ENCODE measurements at places on chromosomes 4 and X.

DNA sequence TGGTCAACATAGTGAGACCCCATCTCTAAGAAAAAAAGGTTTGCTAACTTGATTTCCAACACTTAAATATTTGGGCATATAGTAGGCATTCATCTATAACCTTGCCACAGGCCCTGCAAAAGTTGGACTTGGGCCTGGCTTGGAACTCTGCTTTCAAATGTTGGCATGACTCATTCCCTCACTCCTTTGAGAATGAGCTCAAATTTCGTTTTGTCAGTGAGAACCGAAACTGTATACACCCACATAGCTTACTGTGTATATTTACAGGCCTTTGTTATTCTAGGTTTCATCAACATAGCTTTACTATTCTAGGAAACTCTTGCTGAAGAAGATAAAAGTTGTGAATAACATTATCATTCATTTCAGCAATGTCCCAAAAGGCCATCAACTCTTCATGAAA lies 88.7 kb upstream of the ELOVL6 start:
- no peak for DNase-seq

DNA sequence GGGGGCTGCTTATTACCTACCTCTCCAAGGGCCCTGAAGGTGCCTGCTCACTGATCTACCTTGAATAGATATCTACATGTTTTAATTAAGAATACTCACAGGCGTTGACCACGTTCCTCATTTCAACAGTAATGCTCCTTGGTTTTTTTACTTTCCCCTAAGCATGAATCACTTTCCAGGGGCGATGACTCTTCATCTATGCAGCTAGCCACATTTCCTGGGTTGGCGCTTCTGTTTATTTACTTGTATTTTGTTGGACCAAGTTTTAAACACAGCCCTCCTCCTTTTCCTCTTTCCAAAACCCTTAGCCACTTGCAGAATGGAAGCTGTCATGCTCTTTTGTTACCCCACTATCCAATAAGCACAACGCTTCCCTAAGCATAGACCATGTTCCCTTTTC lies 50.8 kb downstream of the CBLL2 start:
- no peak for DNase-seq

- no peak for DNase-seq
Measured at GRCh38 chr4:18021470-18021719, 160 bp downstream of the LCORL start.

- no peak for DNase-seq
Measured at GRCh38 chr4:106301393-106302061, 14.5 kb downstream of the TBCK start.

DNA sequence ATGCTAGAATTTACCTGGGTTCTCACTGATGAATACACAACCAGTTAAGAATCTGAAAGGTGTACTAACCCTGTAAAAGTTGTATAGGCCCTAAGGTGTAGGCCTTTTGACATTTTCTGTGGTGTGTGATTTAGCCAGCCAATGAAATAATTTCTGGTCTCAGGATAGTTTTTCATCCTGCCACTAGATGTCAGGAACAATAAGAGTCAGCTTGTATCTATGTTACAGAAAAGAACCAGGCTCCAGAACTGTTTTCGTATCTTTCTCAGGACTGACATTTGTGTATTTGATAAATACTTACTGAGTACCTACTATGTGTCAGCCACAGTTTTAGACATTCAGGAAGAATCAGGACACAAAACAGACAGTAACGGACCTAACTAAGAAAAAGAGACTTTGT lies 673.6 kb upstream of the TENM3 start:
- no peak for DNase-seq

- DNase-seq, result no peak
Measured at GRCh38 chrX:24259544-24260240, 54.2 kb downstream of the SUPT20HL2 start.

DNA sequence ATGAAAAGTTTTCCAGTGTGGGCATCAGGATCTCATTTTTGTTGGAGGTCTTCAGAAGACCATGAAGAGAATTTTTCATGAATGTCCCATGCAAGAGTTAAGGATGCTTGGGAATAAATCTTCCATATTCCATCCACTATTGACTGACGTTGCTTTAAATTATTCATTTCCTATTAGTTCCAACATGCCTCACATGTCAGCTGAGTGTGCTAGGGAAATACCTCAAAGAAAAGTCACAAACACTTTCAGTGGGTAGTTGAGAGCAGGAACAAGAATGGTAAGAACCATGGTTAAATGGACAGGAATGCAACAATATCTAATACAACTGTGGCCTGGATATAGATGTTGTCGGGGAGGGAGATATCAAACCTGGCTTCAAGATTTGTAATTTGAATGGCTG lies 610.1 kb downstream of the TECRL start:
- DNase-seq, result no peak

DNA sequence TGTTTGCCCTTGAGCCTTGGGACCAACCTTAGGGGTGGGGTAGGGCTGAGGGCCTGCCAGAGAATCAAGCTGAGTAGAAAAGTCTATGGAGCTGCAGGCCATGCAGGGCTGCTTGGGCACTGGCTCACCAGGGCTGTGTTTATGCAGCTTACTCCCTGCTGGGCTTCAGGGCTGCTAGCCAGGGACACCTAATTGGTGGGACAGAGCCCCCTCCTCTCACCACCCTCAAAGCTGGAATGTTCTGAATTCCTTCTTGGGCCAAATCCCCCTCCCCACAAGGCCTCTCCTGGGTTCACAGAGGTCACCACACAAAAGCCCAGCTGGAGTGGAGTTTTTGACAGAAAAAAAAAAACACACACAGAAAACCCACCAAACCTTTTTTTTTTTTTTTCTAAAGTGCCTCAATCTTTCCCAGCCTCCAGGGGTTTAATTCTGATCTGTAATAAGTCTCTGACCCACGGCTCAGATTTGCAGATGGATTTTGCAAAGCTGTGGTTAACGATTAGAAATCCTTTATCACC lies at the start of gene CLDN2:
CLDN2 (plus strand) TSS at position 471 of the 521 bp plus-strand sequence. CDS start 7,827 bp downstream, outside the sequence.
- DNase-seq, result no peak

DNA sequence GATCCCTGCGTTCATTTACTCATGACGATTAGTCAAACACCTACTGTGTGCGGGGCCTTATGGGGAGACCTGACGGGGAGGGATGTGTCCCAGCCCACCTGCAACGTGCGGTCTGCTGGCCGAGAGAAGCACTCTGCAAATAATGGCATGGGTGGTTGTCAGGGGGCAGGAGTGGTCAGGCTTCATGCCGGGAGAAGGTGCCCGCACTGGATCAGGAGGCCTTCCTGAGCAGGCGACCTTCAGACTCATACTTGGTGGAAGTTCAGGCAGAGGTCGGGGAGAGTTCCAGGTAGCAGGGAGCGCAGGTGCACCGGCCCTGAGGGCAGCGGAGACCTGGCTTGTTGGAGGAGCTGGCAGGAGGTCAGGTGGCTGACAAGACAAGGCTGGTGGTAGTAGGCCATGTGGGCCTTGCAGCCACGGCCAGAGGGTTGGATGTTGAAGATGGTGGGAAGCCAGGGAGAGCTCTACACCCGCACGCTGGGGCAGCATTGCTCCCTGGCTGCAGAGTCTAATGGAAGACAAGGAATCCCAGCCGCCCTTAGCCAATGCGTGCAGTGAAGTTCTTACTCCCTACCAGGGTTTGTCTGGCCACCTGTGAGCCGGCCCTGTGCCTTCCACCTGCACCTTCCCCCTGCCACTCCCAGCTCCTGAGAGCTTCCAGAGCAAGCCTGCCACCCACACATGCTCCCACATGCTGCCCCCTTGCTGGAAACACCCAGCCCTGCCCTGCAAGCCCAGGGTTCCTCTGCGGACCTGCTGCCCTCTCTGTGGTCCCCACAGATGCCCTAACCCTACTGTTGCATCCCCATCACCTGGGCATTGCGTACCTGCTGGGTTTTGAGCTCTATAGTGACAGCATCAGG lies 97.3 kb downstream of the PSAPL1 start:
- DNase-seq, result no peak

GRCh38 chr4:77538574-77539157 lies 67.0 kb upstream of the CXCL13 start:
- DNase-seq, result no peak

GRCh38 chr4:84220990-84221389 lies 278.1 kb downstream of the NKX6-1 start:
- DNase-seq, result no peak

DNA sequence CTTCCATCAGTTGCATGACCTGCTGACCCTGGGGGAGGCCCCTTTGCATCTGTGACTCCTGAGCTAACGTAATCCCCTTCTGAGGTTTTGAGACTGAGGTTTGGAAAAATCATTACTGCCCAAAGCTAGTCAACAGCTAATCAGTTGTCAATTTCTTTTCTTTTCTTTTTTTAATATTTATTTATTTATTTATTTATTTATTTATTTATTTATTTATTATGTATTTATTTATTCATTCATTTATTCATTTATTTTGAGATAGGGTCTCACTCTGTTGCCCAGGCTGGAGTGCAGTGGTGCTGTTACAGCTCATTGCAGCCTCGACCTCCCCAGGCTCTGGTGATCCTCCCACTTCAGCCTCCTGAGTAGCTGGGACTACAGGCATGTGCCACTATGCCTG lies 25.1 kb upstream of the FHL1 start:
- no peak for DNase-seq

GRCh38 chr4:5018096-5018495 lies 1.2 kb downstream of the CYTL1 start:
- DNase-seq, result no peak

DNA sequence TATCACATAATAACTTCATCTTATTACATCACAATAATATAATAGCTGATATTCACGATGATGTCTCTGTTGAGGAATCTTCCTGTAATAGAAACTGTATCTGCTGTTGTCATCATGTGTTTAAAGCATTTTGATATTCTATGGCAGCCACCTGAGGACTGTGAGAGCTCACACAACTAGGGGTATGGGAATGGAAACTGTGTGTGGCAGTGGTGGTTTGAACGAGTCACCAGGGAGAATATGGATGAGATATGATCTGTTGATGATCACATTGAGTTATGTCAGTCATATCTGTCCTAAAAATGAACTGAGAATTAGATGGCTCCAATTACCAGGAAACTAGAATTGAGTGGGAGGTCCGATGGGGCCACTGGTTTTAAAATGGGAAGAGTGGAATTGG lies 169.6 kb downstream of the MID1IP1 start:
- no peak for DNase-seq

- no peak for DNase-seq
Measured at GRCh38 chrX:48761674-48762471, at the start of gene GLOD5. Gene GLOD5 (plus strand): TSS chrX:48761747. CDS start chrX:48761791, 44 bp downstream.

DNA sequence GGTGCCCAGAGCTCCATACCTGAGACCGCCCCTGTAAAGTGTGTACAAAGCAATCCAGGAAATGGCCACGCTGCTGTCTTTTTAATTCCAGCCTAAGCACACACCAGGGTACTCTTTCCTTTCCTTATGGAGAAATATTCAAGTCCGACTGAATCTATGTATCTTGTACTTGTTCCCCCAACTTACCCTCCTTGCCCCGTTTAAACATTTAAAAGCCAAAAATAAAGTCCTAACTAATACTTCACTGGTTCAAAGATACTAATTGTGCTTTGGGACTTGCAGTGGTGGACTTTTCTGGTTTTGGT lies 731 bp upstream of the AMMECR1 start:
- no peak for DNase-seq

DNA sequence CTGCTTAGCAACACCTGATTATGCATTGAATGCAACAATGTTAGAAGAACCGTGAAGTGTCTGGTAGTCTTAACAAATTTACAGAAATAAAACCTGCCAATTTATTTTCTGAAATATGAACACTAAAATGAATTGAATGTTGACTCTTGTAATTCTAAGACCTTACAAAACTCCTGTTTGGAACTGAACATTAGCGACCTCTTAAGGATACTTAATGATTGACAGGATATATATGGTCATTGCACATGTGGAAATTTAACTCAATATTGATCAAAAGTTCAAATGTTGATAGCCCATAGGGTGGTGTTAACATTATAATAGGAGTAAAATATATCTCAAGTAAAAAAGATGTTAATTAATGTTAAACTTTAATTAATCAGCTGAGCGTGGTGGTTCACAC lies 79.1 kb downstream of the TECRL start:
- DNase-seq, result no peak

- no peak for DNase-seq
Measured at GRCh38 chr4:107035819-107036583, at the start of gene DKK2. Gene DKK2 (minus strand): TSS chr4:107036313. CDS start chr4:107035591, 722 bp downstream.

GRCh38 chrX:68794461-68794860 lies 34.4 kb upstream of the EFNB1 start:
- DNase-seq, result no peak

- no peak for DNase-seq
Measured at GRCh38 chrX:153925387-153925738, 701 bp downstream of the ARHGAP4 start.

DNA sequence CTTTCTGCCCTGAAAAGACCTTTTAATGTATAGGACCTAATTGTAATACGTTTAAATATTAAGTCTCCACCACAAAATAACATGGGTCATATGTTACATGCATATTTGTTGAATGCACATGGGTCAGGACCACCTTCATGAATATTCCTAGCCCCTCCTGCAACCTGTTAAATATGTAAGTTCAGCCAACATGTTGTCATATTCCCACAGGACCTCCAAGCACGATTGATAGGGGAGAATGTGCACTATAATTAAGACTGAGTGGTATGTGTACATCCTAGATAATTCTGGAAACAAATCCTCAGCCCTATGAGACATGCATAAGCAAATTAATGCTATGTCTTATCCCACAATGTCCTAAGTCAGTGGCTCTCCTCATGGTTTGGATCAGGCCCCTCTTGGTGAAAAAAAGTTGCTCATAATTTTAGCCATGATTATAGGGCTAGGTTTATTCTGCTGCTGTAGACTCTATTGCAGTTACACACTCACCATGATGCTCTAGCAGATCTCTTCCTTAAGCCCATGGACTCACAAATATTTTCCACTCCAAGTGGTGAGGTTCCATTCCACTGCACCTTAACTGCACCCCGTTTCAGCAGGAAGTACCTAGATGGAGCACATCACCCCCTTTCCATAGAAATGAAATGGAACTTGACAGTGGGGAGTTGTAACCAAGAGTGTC lies 10.2 kb downstream of the TIGD2 start:
- no peak for DNase-seq
